Activated CD4-positive, CD25-positive, alpha-beta regulatory T cell treated with anti-CD3 and anti-CD28 coated beads, Interleukin-2, amount 50 U/mL, for 72 hours (primary cell): ENCODE measurements at places on chromosomes 5 and 9.

- no peak for DNase-seq
Observed at GRCh38 chr5:161261668-161262323, 284.7 kb downstream of the GABRB2 start.

DNA sequence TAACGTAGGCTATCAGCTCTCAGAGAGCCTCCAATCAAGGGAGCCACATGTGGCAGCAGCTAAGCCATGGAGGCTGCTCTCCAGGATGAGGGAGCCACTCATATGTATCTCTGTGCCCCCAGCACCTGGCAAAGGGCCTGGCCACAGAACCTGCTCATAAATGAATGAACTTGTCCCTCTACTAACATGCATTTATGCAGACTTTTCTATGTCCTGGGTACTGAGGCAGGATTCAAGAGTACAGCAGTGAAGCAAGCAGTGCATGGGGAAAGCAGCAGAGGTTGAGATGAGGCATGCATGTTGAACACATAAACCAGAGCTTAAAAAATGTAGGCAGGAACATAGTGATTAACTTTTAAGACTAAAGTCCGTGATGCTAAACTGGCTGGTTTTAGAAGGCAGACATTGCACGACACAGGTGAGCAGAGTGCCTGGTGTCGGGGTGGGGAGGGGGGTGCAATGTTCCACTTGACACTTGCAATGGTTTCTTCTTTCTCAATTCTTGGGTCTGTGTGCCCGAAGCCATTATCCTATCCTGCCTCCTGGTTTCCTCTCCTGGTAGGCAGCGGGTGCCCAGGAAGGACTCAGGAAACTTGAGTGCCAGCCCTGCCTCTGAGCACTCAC, 142.8 kb upstream of the ALDH1B1 start:
- no peak for DNase-seq

DNA sequence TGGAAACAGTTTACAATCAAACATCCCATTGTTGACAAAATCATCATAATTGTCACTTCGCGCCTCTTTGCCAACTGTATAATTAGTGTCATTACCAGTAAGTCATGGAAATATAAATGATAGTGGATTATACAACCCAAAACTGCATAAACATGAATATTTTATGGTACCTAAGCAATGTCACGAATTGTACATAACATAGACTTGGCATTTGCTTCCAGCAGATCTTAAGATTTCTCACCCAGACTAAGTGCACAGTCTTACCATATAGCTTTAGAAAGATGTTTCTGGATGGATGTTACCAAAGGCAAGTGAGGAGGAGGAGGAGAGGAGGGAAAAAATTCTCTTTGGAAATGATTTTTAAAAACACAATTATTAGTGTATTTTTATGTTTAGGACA, 113.4 kb upstream of the TAS2R1 start:
- no peak for DNase-seq

DNA sequence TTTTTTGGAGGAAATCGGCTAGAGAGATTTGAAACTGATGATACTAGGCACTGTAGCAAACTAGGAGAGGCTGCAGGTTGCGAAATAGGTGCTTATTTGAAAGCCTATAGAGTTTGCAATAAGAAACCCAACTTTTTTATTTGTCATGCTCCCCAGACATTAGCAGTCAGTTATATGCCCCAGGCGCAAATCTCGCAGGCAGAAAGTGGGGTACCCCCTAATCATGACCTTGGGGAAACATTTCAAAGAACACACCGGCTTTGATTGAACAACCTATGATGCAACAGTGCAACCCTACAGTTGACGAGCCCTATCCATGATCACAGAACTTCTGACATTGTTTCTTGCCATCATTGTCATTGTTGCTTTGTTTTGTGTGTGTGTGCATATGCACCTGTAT, 510.5 kb downstream of the RAB3C start:
- no peak for DNase-seq

GRCh38 chr9:102114557-102114956, 376.1 kb upstream of the GRIN3A start:
- no peak for DNase-seq

- DNase-seq = no peak
Observed at GRCh38 chr5:81800797-81801196, 49.9 kb upstream of the SSBP2 start.

DNA sequence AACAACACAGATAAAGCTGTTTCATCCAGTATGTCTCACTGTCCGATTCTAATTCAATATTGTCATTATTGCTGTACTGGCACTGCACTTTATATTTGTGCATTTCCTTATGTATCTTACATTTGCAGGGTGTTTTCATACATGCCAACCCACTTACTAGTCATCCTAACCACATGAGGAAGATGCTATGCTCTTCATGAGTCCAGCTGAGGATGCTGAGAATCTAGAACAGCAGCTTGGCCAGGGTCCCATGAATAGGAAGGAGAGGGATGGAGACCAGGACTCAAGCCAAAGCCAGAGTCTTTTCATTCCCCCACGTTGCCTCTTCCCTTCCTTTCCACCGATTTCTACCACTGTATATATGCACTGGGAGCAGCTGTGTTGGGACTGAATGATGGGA, 292.8 kb upstream of the KLF4 start:
- DNase-seq = no peak

GRCh38 chr5:57531333-57531732, 48.7 kb upstream of the ACTBL2 start:
- DNase-seq = no peak

GRCh38 chr9:84000186-84000585, 19.6 kb downstream of the RMI1 start:
- DNase-seq = no peak

DNA sequence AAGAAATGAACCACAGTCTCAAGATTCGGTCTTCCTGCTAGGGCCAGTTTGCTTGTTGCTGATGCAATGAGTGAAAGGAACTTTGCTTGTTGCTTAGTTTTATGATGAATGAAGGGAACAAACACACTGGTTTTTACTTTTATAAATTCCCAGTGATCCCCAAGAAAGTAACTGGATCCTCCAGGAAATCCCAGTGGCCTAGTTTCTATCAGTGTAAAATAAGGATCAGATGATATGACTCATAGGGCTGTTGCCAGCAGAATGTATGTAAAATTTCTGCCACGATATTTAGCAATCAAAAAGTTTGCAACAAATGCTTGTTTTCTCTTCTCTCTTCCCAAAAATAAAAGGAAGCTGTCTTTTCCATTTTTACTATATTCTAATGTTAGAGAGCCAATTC, 160.1 kb upstream of the CDKN2B start:
- no peak for DNase-seq

DNA sequence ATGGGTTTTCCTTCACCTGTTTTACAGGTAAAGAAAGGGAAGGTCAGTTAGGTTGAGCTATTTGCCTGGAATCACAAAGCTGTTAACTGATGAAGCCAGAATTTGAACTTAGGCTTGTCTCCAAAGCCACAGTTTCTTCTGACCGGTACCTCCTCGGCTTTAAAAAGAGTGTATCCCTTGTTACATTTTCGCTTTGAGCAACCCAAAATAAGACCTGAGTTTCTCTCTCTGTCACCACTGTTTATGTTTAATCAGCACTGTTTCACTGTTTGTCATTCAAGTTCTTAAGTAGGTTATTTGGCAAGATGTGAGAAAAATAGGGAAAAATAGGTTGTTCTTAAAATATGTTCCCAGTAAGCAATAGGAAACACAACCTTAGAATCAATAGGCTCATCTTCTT, 84.6 kb downstream of the VCAN start:
- DNase-seq = no peak

- no peak for DNase-seq
Observed at GRCh38 chr9:116966199-116966598, 279.1 kb downstream of the TRIM32 start.

DNA sequence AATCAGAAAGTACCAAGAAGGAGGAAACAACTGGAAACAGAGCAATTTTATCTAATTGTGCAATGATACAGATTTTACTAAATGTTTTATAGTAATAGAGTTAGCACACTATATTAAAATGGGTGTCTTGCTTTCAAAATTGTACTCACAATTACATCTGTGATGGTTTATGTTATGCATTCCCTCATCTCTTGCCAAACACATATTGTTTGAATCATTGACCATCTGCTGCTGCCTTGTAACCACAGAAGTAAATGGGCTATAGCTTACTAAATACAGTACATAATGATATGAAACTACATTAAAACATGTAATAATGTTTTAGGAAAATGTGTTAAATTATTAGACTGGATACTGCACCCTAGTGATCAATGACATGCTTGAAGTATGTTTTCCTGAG, 158.1 kb downstream of the SLC25A46 start:
- no peak for DNase-seq

- DNase-seq = no peak
Observed at GRCh38 chr9:71824257-71824656, 55.9 kb upstream of the CEMIP2 start.

GRCh38 chr9:122816163-122816867, 12.1 kb downstream of the PDCL start:
- DNase-seq = peak; percentile 34

- DNase-seq = no peak
Observed at GRCh38 chr9:1071730-1072129, 21.6 kb downstream of the DMRT2 start.

GRCh38 chr5:87453801-87454200, 41.1 kb upstream of the CCNH start:
- no peak for DNase-seq

- DNase-seq = no peak
Observed at GRCh38 chr5:95959888-95960666, 1.6 kb downstream of the ELL2 start.

DNA sequence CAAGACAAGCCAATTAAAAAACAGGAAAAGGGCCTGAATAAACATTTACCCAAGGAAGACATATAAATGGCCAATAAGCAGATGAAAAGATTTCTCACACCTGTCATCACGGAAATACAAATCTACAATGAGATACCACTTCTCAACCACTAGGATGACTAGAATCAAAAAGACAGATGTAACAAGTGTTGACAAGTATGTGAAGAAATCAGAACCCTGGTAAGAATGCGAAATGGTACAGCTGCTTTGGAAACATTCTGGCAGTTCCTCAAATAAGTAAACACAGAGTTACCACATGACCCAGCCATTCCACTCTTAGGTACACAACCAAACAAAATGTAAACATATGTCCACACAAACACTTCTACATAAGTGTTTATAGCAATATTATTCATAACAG, 32.5 kb downstream of the LEAP2 start:
- no peak for DNase-seq

- DNase-seq = no peak
Observed at GRCh38 chr5:168689260-168689659, 110.1 kb upstream of the PANK3 start.

GRCh38 chr5:52922384-52922783, 66.8 kb upstream of the ITGA2 start:
- no peak for DNase-seq

GRCh38 chr9:99808454-99808853, 13.2 kb upstream of the NR4A3 start:
- DNase-seq = no peak

GRCh38 chr5:72599065-72599433, 91.8 kb upstream of the ZNF366 start:
- no peak for DNase-seq

GRCh38 chr5:133229931-133230664, 178.3 kb downstream of the HSPA4 start:
- no peak for DNase-seq

GRCh38 chr5:10501554-10502075, 59.9 kb downstream of the ROPN1L start:
- no peak for DNase-seq

GRCh38 chr5:107670932-107671741, at the start of gene EFNA5:
Gene EFNA5 (minus strand): TSS chr5:107670937.
- DNase-seq = peak; percentile 32

DNA sequence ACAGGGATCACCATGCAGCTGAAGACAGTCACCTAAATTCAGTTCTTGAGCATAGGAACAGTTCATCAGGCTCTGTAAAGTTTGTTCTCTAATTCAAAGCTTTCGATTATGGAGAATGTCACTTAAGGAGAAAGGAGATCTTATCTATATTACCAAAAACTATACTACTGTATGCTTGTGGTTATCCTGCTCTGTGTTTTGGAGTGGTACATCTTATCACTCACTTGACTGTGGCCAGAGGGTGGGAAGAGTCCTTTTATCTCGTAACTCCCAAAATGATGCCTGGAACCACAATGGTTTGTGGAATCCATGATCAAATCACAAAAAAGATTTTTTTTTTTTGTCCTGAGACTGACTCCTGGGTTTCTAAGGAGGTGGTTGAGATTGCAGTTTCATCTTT, 230.7 kb downstream of the COMMD10 start:
- DNase-seq = no peak

DNA sequence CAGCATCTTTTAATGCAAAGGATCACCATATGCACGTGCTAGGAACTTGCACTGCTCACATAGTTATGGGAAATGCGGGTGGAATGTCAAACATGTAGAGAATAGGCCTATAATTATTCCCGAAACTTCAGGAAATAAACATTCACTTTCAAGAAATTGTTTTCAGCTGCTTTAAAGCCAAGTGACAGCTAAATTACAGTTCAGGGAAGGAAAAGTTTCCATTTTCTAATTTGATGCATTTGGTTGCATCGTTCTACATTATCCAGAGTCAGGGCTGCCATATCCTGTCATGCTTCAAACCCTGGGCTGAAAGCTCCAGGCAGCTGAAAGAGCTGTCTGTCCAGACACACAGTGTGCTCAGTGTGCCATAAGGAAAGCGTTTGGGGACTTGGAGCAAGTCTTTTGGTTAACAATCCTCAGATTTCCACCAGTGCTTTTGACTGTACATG, 518.1 kb downstream of the CSNK1G3 start:
- DNase-seq = no peak

DNA sequence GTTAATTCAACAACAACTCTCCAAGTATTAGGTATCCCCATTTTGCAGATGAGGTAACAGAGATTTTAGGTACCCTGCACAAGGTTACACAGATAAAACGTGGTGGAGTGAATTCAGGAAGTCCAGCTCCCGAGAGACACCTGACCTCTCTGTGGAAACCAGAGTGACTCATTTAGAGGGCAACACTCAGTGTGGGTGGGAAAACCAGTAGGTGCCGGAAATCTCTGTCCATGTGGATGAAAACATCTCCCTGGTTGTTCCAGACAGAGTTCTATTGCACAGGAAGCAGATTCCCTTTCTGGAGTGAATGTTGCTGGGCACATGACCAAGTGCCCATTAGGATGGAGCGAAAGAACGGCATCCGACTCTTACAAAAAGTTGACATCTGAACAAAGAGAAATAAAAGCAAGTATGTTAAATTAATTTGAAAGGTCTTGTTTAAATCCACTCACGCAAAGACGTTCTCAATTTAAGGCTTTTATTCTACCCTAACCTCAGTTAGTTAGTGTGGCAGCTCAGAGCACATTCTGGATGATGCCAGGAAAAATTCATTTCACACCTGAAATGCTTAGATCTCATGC, 391.9 kb upstream of the WWC1 start:
- DNase-seq = no peak

- no peak for DNase-seq
Observed at GRCh38 chr5:67133217-67133616, 63.4 kb downstream of the CD180 start.

DNA sequence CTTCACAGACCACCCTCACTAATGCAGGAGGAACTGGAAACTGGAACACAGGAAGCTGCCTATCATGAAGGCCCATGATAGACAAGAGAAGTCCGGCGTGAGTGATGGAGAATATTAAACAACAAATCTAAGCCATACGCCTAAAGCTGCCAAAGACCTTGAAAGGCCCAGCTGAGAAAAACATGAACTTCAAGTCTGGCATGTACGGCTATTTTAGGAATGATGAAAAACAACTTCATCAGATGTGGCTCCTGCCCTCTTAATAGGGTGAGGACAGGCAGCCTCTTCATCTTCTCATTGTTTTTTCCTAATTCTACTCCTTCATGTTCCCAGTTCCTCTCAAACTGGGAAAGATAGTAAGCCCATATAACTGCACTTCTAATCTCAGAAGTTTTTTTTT, 20.3 kb downstream of the FBP1 start:
- DNase-seq = no peak
